NCI-H1048 (cell line): ENCODE measurements at places on chromosomes 7 and 10.

GRCh38 chr10:17352583-17352982 is 101.8 kb downstream of the ST8SIA6 start:
- DNase-seq: no peak

DNA sequence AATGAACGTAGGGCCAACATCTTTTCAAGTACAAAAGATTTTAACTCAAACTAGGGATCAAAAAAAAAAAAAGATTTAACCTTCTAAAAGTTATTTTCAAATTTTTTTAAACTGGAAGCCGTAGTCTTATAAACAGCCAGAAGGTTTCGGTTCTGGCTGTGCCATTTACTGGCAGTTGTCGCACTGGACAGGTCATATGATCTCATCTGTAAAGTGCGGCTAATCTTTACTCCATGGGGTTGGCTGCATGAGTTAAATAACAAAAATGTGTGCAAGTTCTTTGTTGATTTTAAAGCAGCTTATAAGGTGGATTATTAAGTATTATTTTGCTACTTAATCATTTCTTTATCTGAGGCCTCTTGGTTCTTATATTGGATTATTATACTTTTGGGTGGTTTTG is 36.6 kb downstream of the TRUB1 start:
- DNase-seq: no peak

- DNase-seq: no peak
Measured at GRCh38 chr7:42886893-42887505, 24.9 kb downstream of the C7orf25 start.

DNA sequence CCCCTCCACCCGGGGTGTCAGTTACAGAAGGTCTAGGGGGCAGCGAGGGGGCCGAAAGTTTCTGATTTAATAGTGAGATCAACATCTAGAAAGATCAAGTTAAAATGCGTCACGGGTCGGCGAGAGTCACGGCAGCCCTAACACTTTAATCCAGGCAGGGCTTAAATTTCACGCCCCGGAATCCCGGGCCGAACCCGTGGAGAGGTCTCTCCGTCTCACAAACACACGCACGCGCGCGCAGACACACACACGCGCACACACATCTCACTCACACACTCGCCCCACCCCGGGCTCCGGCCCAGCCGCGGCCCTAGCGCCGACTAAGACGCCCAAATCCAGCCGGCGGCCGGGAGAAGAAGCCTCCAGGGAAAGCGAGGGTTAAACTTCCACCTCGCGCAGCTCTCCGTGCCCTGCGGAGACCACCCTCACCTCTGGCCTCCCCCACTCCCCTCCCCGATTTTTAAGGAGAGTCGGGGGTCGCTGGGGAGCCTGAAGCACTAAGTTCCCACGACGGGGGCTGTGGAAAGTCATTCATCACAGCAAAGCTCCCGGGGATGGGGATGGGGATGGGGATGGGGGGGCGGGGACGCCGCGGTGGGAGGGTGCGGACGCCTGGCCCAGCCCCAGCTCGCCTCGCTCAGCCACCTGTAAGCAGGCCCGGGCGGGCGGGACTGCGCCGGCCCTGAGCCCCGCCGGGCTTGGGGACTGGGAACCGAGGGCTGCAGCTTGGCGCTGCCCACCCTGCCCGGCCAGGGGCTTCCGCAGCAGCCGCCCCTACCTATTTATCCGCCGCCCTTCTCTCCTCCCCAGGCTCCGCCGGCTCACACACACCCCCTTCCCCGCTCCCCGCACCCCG is 1.6 kb downstream of the PDGFA start:
- DNase-seq: no peak

DNA sequence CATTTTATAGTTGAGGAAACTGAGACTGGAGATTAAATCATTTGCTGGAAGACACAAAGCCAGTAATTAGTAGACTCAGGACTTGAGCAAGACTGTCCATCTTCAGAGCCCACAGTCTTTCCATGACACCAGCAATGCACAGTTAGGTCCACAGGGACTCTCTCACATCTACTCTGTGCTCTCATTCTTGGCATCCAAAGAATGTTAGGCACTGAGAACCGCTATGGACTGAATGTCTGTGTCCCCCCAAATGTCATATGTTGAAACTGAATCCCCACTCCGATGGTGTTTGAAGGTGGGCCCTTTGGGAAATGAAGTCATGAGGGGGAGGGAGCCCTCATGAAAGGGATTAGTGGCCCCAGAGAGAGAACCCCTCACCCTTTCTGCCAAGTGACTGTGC is 100.6 kb downstream of the LANCL2 start:
- DNase-seq: no peak

- no peak for DNase-seq
Measured at GRCh38 chr7:93245525-93246432, 13.6 kb downstream of the VPS50 start.

GRCh38 chr7:141397236-141398163 is 153.7 kb upstream of the AGK start:
- no peak for DNase-seq

DNA sequence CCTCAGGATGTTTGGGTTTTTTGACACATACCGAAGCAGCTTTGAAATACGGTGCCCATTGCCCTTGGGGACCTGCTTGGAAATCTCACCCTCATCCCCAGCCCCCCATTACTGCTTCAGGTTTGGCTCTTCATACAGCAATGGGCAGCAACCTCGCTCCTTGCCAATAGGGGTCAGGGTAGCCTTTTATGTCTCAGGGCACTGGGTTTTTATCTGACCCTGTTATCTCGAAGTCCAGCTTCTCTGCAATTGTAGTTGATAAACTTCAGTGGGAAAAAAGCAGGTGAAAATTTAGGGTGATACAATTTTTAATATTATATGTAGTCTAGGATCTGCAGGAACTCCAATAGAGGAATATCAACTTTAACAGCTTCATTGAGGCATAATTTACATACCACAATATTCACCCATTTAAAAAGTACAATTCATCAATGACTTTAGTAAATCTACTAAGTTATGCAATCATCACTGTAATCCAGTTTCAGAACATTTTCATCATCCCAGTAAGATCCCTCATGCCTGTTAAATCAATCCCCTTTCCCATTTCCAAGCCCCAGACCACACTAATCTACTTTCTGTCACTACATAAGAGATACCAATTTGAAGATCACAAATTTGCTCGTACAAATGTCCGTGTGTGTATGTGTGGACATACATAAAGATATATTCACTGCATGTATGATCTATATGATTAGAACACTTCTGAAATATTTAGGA is 386.2 kb downstream of the KCNMA1 start:
- no peak for DNase-seq

DNA sequence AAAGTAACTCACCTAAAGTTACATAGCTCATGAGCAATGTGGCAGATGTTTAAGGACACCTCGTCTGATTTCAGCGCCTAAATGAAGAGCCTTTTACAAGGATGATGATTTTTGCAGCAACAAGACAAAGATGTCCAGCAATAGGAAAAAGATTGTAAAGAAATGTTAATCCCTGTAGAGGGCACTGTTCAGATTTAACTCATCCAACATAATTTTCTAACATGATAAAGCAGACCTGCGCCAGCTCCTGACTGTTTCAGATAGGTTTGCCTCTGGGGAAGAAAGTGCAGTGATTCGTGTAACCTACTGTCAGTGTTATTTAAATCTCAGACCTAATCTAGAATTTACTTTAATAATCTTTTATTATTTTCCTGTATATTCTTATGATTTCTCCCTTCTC is 595.2 kb downstream of the AUTS2 start:
- DNase-seq: no peak

DNA sequence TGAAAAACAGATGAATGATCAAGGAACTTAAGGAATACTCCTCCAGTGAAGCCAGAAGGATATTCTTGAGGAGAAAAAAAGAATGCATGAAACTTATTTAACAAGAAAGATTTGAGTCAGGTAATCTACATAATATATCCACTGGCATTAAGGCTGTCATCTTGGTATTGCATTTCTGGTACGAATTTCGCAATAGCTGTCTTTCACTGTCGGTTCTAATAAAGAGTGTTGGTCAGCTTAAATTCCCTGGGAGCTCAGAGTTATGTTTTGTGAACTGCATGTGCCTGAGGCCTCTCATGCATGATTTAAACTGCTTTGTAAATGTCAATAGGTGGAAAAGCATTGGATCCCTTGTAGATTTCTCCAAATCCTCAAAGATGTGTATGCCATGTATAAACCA is 565.3 kb upstream of the GALNT17 start:
- DNase-seq: no peak

DNA sequence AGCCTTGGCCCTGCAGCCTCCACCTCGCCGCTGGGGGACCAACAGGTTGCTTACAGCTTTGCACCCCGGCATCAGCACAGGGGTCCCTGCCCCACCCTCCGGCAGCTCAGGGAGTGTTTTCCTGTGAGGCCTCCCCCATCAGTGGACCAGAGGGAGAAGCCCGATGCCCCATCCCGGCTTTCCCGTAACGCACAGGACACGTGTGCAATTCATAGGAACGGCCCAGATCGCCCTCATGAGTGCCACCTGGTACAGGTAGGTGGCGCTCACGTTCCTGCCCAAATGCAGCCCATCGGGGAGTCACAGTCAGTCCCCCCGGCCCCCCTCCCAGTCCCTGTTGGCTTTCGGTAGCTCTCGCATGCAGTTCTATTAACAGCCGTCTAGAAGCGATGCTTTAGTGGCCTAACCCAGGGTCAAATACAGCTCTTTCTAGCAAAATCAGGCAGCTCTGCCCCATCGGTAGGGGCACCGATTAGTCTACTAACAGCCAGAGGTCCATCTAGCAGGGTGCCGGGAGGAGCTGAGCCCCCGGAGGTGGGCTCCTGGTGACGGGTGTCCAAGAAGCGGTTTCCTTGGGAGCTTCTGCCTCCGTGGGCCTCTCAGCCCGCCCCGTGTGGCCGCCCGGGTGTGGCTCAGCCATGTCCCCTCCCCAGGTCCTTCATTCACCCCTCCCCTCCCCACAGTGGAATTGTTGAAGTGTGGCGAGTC is 48.4 kb upstream of the GTF2IRD1 start:
- DNase-seq: no peak

GRCh38 chr10:27494116-27494805 is 9.8 kb upstream of the RAB18 start:
- no peak for DNase-seq

GRCh38 chr10:133396035-133396624 is 2.2 kb downstream of the MTG1 start:
- DNase-seq: no peak

- DNase-seq: no peak
Measured at GRCh38 chr7:29194206-29194593, 375 bp upstream of the CHN2 start.

- DNase-seq: no peak
Measured at GRCh38 chr10:103067484-103067883, 125.6 kb downstream of the NT5C2 start.

DNA sequence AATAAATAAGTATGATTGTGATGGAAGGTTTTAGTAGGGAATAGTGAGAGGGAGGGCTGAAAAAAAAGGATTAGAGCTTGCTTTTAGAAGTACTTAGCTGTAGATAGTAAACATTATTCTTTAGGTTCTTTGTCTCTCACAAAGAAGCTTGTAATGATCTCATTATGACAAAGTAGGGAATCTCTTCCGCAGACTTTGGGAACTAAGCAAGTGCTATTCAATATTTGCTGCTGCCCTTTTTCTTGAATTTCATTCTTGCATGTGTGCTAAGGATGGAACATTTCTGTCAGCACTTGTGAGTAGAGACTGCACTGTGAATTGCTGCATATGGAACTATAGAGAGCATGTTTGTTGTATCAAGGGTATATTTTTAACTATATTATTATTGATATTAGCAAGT is 173.4 kb downstream of the ST7 start:
- no peak for DNase-seq

GRCh38 chr7:1140476-1141104 is 19.4 kb downstream of the ZFAND2A start:
- no peak for DNase-seq

DNA sequence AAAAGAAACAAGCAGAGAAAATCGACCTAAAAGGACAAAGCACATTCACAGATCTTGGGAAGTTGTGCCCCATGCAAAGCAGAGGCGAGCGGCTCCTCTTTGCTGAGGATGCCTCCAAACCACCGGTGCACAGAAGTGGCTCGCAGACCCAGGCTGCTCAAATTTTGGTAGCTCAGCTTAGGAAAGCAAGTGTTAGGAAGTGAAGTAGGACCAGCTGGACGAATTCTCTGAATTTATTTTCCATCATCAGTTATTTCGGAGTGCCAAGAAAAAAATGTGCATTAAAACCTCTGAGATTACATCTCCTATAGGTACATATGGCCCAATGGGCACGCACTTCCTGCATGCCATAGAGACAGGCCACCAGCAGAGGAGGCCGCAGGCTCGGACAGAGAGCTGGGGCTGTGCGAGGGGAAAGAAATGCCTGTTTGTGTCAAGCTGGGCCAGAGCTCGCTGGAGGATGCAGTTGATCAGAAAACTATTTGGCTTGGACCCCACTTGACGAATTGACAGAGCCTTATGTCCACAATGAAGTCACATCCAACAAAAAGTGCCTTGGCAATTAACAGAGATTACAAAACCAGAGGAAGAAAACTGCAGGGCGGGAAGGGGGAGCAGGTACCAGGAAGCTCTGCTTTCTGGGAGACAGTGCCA is 122.3 kb upstream of the LYZL2 start:
- no peak for DNase-seq

DNA sequence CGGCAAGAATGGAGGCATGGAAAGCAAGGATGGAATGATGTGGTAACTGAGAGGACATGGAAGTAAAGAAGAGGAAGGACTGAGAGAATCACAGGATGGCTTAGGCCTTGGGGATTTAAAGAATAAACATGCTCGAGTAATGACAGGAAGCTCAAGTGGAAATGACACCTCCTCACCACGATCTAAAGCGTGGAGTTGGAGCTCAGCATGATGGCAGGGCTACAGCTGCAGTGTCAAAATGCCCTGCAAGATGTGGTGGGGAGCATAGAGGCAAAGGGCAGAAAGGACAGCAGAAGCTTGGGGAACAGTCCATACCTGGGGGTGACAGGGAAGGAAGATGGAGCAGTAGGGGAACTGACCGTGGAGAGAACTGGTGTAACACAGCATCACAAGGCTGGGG is 229.5 kb upstream of the PLXNA4 start:
- DNase-seq: no peak

GRCh38 chr7:130273081-130273932 is 6.6 kb downstream of the CPA2 start:
- no peak for DNase-seq

DNA sequence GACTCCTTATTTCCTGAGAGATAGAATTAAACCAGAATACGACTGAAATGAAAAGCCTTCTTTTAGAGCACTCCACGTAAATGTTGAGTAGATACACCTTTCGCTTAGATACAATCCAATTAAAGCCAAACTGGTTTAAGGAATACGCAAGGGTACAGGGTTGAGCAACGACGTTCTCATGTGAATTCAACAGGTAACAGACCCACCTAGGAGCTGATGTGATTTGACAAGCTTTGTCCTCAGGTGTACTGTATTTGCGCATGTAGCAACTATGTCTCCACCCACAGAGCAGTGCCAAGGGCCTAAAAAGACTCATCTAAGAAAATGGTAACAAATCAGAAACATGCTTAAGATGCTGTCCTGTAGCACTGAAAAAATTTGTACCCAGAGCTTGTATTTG is 139.6 kb downstream of the GATA3 start:
- DNase-seq: no peak
